ENCODE measurements at places on chromosomes 4 and X.

GRCh38 chr4:5712931-5713330 lies 1.9 kb downstream of the EVC start:
- DNase-seq, result no peak

GRCh38 chr4:924107-925096 lies 7.7 kb downstream of the GAK start:
- no peak for DNase-seq

DNA sequence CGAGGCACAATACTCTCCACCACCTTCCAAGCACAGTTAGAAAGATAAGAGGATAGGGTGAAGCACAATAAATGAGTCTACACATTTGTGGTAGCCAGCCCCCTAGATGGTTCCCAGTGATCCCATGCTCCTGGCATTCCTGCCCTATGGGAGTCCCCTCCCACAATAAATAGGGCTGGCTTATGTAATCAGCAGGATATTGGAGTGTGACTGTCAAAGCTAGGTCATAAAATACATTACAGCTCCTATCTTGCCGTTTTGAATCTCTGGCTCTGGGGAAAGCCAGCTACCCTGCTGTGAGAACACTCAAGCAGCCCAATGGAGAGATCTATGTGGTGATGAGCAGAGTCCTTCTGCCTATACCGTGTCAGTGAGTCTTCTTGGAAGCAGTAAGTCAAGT lies 198.7 kb upstream of the NOCT start:
- no peak for DNase-seq

- DNase-seq, result no peak
These were observed 96.1 kb upstream of the FAM9B start for GRCh38 chrX:9130031-9130430.

- DNase-seq, result no peak
These were observed 51.3 kb downstream of the RGS12 start for GRCh38 chr4:3344104-3344503.

DNA sequence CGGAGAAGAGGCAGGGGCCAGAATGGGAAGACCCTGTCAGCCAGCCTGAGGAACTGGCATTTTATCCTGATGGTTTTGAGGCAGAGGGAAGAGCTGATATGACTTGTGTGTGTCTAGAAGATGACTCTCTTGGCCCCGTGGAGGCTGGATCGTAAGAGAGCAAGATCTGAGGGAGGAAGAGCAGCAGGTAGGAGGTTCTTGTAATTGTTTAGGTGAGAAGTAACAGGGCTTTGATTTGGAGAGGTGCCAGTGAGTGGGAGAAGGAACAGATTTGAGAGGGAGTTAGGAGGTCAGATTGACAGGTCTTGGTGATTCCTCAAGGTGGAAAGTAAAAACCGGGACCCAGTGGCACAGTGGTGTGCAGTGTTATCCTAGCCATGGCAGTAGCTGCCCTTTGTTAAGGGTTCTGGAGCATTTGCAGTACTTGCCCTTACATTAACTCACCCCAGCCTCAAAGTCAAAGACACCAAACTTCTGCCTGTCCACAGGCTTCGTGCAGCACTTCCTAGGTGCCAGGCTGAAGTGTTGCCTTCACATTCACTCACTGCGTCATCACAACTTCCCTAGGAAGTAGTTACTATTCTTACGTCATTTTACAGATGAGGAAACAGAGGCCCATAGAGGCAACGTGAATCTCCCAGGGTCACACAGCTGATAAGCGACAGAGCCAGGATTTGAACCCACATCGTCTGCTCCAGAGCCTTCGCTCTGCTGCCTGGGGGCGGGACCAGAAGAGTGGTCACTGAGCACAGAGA lies 23.7 kb downstream of the RTL5 start:
- DNase-seq, result no peak

DNA sequence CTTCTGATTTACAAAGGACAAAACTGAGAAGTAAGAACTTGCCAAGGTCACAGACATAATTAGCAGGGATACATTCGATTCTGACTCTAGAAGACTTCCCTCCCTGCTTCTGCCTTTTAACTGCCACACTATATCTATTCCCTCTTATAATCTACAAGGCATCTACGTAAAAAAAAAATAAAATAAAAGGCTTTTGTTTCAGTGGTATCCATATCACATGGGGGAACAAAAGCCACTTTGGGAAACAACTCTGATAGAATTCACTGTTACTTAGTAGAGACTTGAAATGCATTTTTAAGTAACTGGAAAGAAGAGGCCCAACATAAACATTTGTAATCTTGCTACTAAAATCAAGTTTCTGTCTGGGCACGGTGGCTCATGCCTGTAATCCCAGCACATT lies 247.2 kb downstream of the SCFD2 start:
- DNase-seq, result no peak

GRCh38 chr4:172109466-172109865 lies 296.3 kb downstream of the GALNTL6 start:
- DNase-seq, result no peak

DNA sequence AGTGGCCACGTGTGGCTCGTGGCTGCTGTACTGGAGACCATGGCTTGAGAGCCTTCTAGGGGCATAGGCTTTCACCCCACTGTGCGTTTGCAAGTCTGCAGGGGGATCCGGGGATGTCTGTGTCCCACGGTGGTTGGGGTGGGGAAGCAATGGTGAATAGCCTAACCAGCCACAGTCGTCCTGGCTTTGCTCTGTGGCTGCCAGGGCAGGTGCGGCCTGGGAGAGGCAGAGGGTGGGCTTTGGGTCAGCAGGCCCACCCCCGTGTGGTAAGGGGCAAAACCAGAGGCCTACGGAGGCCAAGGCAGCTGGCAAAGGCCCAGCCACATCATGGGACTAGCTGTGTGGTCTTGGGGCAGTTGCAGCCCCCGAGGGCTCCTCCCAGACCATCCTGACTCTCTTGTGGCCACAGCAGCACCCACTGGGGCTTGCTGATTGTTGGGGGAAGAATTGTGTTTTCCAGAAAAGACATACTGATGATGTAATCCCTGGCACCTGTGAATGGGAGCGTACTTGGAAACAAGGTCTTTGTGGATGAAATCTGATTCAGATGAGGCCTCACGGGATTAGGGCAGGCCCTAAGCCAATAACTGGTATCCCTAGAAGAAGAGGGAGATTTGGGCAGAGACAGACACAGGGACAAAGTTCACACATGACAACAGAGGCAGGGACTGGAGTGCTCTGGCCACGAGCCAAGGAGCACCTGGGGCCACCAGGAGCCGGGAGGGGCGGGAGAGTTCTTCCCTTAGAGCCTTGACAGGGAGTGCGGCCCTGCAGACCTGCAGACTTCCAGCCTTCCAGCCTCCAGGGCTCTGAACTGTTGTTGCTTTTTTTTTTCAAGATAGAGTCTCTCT lies 2.9 kb downstream of the CPZ start:
- DNase-seq, result no peak

GRCh38 chr4:174373821-174374220 lies 90.1 kb downstream of the CEP44 start:
- DNase-seq, result no peak

DNA sequence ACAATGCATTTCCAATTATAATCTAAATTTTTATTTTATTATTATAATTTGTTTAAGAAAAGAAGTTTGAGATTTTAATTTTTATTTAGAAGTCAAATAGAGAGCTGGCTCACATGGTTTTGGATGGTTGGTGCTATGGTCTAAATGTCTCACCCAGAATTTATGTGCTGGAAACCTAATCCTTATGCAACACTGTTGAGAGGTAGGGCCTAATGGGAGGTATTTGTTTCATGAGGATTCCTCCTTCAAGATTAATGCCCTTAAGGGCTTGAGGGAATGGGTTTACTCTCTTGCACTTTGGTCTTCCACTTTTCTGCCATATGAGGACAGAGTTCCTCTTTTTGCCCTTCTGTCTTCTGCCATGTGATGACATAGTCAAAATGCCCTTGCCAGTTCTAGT lies 960.5 kb upstream of the IGFBP7 start:
- DNase-seq, result no peak

Data from midbrain (tissue), 1 donor.